Stimulated activated CD4-positive, alpha-beta T cell treated with anti-CD3 and anti-CD28 coated beads, Interleukin-1b, Interleukin-23, amount 100 ng/mL, for 1 hour (primary cell): ENCODE measurements at places on chromosomes 5 and 9.

DNA sequence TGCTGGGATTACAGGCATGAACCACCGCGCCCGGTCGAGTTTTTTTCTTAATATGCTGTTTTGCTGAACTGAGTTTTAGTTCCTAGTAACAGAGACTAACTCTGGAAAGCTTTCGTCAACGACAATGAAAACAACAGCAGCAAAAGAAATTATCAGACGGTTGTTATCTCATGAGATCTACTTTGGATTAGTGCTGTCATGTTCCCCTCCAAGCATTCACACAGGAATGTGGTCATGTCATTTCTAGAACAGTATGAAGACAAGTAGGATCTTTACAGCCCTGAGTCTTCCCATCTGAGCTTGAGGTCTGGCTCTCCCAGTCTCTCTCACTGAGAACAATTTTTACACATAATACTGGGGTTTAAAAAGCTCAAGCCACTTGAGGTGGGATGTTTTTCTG lies 4.0 kb upstream of the ANKRD33B start:
- no peak for DNase-seq

GRCh38 chr5:31124651-31125305 lies 68.7 kb upstream of the CDH6 start:
- DNase-seq: no peak

DNA sequence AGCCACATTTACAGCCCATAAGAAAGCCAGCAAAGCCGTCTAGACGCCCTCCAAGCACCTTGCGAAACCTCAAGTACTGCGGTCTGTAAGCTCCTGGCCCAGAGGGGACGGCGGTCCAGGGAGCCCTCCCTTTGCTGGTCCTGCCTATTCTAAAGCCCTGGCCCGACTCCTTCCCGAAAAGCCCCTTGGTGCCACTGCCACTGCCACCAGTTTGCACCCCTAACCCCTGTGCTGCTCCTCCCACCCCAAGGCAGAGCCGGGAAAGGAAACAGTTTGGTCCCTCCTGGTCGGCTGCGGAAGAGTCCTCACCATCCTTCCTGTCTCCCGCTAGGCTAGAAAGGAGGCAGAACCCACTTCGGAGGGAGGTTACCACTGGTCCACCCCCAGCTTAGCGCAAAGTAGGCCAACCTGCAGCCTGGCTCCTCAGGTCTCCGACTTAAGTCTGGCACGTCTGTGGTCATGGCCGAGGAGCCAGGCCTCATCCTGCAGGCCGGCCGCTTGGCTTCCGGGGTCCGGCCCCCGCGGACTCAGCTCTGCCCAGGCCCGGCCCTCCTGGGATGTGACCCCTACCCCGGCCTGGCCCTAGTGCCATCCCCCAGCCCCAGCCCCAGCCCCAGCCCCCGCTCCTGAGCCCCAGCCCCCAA lies 916 bp downstream of the TOR1A start:
- no peak for DNase-seq

GRCh38 chr5:117738571-117738970 lies 1163.9 kb upstream of the SEMA6A start:
- DNase-seq: no peak

- DNase-seq: no peak
These were observed 92.1 kb upstream of the TAF11L2 start for GRCh38 chr5:17405976-17406375.

DNA sequence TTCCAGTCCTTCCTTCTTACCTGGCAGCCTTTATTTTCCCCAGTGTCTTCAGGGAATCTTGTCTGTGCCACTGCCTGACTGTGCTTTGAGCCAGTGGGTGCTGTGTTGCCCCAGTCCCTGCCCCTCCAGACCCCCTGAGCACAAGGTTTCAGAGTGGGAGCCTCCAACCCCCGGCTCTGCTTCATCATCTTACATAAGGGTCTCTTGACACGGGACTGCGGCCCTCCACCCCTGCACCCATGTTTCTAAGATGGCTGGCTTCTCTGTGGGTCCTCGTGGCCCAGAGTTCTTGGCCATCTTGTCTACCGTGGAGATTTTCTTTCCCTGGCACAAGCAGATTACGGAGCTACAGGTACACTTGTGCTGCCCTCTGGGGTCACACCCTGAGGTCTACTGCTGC lies 194.1 kb downstream of the CACNA1B start:
- no peak for DNase-seq

DNA sequence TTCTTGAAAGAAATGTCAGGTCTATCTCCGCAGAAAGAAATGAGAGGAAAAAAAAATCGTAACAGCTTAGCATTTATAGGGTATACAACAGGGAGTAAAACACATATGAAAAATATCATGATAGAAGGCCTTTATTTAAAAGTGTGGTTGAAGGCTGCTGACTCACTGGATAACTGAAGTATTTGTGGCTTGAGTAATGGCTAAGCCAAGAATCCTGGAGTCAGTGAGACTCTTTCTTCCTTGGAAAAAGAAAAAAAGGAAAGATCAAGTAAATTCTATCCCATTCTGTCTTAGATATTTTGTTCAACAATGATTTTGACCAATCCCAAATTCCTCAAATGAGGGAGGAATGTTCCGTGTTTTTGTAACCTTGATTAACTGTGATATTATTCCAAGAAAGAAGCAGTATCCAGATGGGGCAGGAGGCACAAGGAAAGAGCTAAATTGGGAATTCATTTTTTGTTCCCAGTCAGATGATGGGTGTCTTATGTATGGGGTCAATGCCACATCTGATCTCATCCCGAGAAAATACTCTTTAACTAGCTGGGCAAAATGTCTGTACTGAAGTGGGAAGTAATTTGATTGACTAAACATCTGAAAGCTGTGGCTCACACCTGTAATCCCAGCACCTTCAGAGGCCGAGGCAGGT lies 64.3 kb upstream of the MYO10 start:
- DNase-seq: no peak

- no peak for DNase-seq
These were observed 578.0 kb downstream of the EFNA5 start for GRCh38 chr5:107092695-107093094.

DNA sequence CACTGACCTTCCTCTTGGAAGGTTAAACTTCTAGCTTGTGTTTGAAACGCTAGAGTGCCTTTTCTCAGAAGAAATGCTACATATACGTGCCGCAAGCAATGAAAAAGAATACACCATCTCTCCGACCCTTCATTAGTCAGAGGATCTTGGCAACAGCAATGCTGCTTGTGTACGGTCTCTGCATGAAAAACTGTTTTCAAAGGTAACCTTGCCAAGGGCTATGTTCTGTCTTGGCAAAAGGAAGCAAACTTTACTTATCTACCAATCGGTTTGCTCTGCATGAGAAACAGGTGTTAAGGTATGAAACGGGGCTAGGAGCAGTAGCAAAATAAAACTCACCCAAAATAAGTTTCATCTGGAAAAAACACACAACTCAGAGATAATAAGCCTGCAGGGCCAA lies 297.8 kb downstream of the FBXL17 start:
- DNase-seq: no peak

- no peak for DNase-seq
These were observed 41.0 kb upstream of the TMEM215 start for GRCh38 chr9:32742296-32742695.

GRCh38 chr9:94638335-94639060 lies 820 bp downstream of the FBP1 start:
- DNase-seq: no peak

- no peak for DNase-seq
These were observed 346.7 kb upstream of the KLF9 start for GRCh38 chr9:70761139-70761670.

GRCh38 chr9:106110483-106110882 lies 416.1 kb downstream of the TMEM38B start:
- no peak for DNase-seq

GRCh38 chr5:37847978-37848425 lies 8.2 kb upstream of the GDNF start:
- no peak for DNase-seq

DNA sequence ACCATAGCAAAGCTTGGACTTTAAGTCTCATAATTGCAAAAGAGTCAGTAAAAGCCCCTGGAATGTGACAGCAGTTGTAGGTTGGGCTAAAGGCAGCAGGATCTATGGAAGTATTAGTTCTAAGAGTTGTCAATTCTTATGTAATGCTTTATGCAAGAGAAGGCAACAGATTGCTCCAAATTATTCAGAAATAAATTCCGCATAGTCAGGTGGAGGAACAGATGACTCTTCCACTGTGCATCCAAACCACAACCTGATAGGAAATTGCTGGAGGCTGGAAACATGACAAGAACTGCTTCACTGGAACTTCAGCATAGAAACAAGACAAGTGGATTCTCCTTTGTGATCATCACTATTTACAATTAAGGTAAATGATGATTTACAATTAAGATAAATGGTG lies 101.0 kb downstream of the STARD4 start:
- no peak for DNase-seq

GRCh38 chr9:91349115-91349555 lies 12.6 kb downstream of the AUH start:
- no peak for DNase-seq

DNA sequence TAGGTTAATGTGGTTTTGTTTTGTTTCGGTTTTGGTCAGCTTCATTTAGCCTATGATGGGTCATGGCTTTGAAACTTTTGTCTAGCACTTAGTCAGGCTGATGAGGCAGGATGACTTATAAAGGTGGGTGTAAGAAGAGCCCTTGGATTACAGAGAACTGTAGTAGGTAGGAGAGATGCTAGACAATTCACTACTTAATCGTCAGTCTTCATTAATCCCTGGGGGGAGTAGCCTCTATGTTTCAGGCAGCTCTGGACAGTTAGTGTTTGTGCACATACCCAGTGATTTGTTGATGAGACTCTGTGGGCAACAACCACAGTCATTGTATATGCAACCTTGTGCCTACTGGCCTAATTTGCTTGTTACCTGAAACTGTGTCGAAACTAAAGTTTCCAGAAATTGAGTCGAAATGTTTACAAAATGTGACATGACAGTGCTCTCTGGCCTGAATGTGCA lies 113.3 kb downstream of the MTREX start:
- no peak for DNase-seq

DNA sequence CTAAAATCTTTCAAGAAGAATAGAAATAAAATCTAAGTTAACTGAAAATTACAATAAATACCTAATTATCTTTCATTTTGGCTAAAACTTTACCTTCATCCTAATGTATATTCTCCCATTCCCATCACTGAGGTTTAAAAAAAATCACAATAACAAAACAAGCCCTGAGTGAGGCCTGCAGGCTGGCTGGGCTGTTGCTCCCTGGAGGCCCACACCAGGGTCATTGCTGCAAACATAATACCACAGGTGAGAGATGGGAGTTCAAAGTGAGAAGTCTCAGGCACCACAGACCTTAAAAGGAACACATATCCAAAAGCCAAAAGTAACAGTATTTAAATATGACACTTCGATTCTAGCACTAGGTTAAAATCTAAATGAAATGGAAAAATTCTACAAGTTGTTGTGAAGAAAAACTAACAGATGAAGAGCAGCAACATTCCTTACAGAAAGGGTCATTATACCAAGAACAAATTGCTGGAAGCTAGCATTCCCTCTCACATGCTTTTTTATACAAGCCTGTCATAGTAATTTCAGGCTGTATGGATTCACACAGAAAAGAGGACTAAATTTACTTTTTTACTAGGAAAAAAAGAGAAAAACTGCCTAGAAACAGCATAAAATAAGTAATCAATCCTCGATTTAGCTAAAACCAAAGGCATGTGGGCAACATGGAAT lies 57.8 kb downstream of the AUH start:
- no peak for DNase-seq

- no peak for DNase-seq
These were observed 29.9 kb downstream of the RUSC2 start for GRCh38 chr9:35519692-35520363.

GRCh38 chr5:44603496-44604272 lies 205.1 kb upstream of the MRPS30 start:
- DNase-seq: no peak

DNA sequence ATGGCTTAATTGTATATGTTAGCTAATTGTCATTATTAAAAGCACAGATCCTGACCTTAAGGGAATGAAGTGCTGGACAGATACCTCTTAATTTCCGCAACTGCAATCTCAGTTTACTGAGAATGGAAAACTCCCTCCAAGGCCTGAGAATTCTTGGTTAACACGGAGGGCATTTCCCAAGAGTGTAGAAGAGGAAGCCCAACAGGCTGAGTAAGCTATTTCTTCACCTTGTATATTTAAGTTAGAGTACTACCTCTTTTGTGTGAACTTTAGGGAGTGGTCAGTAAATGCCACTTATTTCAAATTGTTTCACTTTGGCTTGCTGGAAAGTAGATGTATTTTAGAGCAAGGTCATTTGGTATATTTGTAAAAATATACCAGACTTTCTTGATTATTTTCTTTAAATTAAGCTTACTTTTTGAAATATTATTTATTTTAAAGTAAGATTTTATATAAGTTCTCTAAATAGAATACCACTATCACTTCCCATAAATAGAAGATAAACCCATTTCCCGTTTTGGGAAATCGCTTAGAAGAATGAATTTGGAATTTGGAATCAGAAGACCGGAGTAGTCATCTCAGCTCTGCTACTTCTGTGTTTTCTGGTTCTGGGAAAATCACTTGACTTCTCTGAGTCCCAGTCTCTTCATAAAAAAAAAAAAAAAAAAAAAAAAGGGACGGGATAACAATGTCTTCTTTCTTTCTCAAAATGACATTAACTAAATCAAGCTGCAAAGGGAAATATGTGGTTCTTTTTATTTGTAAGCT lies 26.0 kb upstream of the C9orf72 start:
- DNase-seq: no peak

DNA sequence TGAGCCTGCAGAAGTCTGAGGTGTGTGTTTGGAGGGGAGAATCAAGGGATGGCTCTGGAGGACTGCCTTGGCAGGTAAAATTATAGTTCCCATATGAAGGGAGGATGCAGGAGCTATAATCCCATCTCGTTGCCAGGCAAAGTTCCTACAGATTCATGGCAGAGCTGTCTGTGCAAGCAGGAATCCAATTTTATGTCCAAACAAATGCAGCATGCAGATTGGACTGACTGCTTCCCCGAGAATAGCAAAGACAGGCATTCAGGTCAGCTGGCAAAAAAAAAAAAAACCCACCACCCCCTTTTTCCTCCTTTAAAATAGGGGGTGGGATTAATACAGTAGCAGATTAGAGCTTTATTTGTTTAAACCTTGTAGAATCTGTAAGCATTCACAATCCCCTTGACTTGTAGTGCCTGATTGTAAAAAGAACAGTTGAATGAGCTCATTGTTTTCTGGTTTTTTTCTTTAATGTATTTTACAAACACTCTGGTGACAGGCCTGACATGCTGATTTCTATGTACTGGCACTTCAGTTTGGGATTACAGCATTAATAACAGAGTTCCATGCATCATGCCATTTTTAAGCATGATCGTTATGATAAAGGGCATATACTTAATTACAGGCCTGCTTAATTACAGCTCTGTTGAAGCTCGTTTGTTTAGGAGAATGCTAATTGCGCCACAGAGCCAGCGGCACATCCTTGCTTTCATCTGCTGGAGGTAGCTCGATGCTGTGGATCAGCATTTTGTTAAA lies 141.4 kb upstream of the LMX1B start:
- no peak for DNase-seq
